Iris pigment epithelial cell (primary cell): ENCODE measurements at places on chromosomes 5 and 9.
A peak's percentile ranks its signal among the peaks of the same experiment; 100 is the strongest.

DNA sequence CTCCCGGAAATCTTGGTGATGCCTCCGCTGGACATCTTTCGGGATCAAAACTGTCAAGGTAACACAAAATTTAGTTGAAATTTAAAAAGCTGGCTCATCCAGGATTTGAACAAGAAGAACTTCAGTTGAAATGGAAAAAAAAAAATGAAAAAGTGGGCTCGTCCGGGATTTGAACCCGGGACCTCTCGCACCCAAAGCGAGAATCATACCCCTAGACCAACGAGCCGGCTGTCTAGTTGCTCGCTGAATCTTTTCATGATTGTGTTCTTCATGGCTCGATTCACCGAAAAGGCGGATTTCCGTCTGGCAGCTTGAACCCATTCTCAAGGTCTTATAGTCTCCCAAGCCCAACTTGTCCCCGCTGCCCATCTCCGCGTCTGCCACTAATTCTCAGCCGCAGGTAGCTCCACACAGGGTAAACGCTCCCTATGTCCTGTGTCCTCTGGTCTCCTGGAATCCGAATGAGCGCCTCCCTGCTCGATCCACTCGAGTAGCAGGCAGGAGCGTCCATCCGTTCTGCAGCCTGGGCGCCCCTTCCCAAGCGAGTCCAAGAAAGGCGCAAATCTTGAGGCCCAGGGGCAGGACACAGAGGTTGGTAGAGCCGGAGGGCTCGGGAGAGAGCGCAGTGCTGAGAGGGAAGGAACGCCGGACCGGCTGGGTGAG lies 16.2 kb downstream of the TRIM7 start:
- DNase-seq, result peak; percentile 54

- DNase-seq, result no peak
These were observed 53.7 kb downstream of the RICTOR start for GRCh38 chr5:39020458-39020857.

- no peak for DNase-seq
These were observed 360.6 kb downstream of the ARRDC3 start for GRCh38 chr5:91022518-91022917.

DNA sequence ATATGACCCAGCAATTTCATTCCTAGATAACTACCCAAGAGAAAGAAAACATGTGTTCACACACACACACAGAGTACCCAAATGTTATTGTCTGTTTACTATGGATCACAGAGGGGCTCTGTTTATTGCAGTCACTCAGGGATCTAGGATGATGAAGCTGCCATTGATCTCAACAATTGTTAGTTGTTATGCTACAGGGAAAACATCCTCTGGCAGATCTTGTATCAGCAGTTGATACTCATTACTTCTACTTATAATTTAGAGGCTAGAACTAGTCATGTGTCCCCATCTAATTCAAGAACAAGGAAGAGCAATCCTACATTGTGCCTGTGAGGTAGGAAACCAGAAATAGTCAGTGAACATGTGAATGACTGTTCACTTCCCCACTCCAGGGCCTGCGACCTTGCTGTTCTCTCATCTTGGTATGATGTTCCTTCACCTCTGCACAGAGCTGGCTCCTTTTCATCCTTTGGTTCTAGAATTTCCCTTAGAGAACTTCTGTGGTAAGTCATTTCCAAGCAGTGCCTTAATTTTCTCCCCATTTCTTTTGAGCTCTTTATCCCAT lies 30.3 kb downstream of the NMUR2 start:
- DNase-seq, result no peak

- DNase-seq, result no peak
These were observed 8.3 kb downstream of the C1QTNF3 start for GRCh38 chr5:34034534-34035327.

- peak; percentile 36 for DNase-seq
These were observed 9.4 kb downstream of the ERAP2 start for GRCh38 chr5:96885518-96886338.

- DNase-seq, result peak; percentile 87
These were observed 5.2 kb upstream of the RPL26L1 start for GRCh38 chr5:172953776-172954675.

- DNase-seq, result no peak
These were observed 66.5 kb downstream of the NDFIP1 start for GRCh38 chr5:142175039-142175438.

GRCh38 chr9:94586316-94586715 lies 7.3 kb downstream of the FBP2 start:
- DNase-seq, result peak; percentile 21

GRCh38 chr5:175460126-175460525 lies 16.1 kb upstream of the DRD1 start:
- no peak for DNase-seq

- DNase-seq, result no peak
These were observed 375.7 kb upstream of the PRR16 start for GRCh38 chr5:120088412-120088811.

DNA sequence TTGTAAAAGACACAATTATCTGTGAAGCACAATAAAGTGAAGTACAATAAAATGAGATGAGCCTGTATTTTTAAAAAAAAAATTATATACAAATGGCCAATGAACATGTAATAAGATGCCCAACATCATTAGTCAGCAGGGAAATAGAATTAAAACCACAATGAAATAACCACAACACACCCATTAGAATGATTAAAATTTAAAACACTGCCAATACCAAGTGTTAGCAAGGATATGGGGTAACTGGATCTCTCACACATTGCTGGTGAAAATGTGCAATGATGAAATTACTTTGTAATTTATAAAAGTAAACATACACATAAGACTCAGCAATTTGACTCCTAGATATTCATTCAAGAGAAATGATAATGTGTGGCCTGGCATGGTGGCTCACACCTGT lies 62.8 kb downstream of the SHOC1 start:
- peak; percentile 75 for DNase-seq

DNA sequence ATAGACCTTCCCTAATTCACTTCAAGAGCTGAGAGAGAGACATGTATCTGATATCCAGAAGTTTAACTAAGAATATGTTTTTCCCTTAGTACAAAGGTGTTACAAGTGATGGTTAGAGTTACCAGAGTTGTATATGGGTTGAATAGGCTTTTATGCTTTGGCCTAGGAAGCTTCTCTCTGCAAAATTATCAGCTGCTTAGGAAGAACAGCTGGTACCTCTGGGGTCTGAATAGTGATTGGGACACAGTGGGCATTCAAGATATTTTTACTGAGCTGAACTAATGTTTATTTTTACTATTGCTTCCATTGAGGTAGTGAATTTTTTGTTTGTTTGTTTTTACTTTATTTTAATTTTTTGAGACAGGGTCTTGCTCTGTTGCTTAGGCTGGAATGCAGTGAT lies 67.6 kb upstream of the BASP1 start:
- DNase-seq, result no peak

GRCh38 chr5:88724201-88724600 lies 158.8 kb downstream of the MEF2C start:
- DNase-seq, result peak; percentile 22

- no peak for DNase-seq
These were observed 76.1 kb downstream of the OR2K2 start for GRCh38 chr9:111253742-111254437.

DNA sequence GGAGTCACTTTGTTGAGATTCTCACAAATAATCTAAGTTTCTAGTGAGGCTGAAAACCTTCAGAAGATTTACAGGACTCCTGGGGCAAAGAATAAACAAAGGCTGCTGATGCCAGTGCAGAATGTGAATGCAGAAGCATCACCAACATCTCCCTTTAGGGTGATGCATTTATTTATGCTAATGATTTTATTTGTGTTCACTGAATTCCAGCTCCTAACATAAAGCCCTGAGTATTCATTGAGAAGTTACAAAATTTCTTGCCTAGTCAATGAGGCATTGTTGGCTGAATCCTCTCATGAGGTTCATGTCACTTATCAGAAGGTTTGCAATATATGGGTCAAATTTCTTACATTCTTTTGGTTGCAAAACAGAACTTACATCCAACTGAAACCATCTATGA lies 70.0 kb downstream of the GRIN3A start:
- DNase-seq, result no peak

- no peak for DNase-seq
These were observed 61.0 kb downstream of the ARL15 start for GRCh38 chr5:54249210-54250028.

GRCh38 chr5:167346461-167346860 lies 945.0 kb upstream of the WWC1 start:
- no peak for DNase-seq

GRCh38 chr9:107749787-107750444 lies 260.3 kb upstream of the KLF4 start:
- peak; percentile 95 for DNase-seq

DNA sequence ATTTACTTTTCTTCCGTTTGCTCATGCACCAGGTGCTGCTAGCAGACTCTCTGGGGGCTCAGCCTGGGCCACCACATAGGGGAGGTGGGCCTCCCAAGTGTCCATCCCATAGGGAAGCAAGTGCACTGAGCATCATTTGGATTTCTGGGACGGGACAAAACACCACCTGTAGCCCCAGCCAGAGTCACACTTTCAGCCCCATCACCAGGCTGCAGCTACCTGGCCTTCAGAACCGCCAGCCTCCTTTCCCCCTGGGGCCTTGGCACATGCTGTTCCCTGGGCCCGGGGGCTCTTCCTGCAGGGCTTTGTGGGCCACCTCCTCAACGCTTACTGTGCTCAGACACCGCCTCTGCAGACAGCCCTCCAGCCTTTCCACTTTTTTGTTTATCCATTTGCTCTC lies 19.6 kb upstream of the SUSD3 start:
- DNase-seq, result no peak

DNA sequence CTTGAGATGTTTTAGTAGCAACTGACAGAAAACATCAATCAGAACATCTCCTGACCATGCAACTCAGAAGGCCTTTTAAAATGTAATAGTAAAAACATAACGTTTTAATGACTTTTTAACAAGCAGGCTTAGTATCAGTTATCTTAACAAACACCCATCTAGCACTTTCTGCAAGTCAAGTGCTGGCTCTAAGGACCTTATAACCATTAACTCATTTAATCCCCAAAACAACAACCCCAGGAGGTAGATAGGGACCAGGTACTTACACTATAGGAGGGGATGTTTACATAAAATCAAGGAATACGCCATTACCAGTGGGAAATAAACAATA lies 41.8 kb downstream of the ROR2 start:
- DNase-seq, result no peak

- no peak for DNase-seq
These were observed 162.8 kb downstream of the PIK3R1 start for GRCh38 chr5:68378204-68378820.

DNA sequence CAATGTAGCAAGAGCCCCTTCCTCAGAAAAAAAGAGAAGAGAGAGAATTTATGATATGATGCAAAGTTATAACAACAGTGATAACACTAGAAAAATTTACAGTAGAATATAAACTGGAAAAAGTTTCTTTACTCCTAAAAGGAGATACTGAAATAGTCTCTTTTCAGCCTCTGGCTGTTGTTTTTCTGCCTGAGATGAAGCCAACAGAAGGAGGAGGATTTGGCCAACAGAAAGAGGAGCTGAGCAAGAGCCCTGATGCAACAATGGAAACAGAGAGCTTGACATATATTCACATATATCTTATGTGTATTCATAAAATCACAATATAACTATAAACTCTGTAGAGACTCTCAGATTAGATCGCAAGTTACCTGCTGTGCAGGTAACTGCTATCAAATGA lies 109.1 kb downstream of the INIP start:
- DNase-seq, result no peak

- DNase-seq, result no peak
These were observed 36.7 kb upstream of the MAP1B start for GRCh38 chr5:72070529-72070928.

GRCh38 chr5:8981496-8981895 lies 564.4 kb downstream of the SEMA5A start:
- peak; percentile 54 for DNase-seq

GRCh38 chr5:31913808-31914207 lies 260.3 kb downstream of the GOLPH3 start:
- DNase-seq, result no peak

GRCh38 chr5:133267601-133268000 lies 215.8 kb downstream of the HSPA4 start:
- DNase-seq, result no peak

DNA sequence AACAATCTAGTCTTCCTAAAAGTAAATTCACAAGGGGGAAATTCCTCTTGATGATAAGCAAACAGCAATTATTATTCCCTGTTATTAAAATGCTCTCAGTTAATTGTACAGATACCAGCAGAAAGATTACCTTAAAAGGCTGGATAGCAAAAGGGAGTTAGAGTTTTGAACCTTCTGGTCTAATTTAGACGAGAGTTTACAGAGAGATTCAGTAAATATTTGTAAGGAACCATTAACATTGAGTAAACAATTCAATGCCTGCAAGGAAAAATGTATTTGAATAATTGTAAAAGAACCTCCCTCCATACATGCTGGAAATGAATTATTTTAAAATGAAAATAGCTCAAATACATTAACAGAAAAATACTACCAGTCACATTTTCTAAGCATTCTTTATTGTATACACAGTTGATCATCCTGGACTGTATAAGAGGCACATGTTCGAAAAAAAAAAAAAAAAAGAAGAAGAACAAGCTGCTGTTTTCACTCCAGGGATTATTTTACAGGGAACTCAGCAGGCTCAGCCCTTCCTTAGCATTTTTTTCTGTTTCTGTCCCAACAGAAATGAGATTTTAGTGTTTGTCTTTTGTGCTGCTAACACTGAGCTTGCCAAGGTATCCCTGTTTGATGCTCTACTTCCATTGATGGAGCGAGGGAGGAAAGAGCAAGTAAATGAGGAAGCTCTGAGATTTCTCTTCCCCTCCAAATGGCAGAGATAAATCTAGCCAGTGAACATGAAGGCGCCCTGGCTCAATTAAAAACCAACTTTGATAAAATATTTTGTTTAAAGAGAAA lies 141.1 kb downstream of the ENC1 start:
- no peak for DNase-seq

DNA sequence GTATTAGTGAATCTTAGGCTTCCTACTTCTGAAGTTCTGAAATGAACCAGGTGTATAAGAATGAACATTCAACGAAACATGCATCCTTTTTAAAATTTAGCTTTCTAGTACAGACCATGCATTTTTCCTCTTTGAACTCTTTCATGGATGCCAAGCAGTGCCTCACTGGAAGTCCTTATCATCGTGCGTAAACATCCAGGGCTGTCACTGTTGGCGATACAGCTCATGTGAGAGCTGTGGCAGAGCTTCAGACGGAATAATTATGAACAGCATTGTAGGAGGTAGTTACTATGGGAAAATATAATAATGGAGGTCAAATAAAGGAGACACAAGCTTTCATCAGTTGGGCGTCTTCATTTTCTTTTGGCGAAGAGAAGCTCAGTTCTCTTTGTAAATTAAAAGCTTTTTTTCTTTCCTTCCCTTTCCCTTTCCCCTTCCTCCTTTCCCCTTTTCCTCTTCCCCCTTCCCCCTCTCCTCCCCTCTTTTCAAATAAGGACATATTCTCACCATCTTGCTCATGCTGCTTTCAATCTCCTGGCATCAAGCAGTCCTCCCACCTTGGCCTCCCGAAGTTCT lies 167.3 kb downstream of the KDM4C start:
- no peak for DNase-seq

- DNase-seq, result no peak
These were observed 145.0 kb downstream of the ROR2 start for GRCh38 chr9:91805031-91805430.

- no peak for DNase-seq
These were observed 2.2 kb upstream of the SLIT3 start for GRCh38 chr5:169303119-169303515.

GRCh38 chr5:171315386-171315891 lies 6.4 kb downstream of the TLX3 start:
- DNase-seq, result no peak

- no peak for DNase-seq
These were observed 99.3 kb downstream of the SEMA6A start for GRCh38 chr5:116475338-116475737.

- DNase-seq, result no peak
These were observed 10.6 kb downstream of the FSD1L start for GRCh38 chr9:105458404-105458803.
